Lower leg skin (tissue), 4 donors: ENCODE measurements at places on chromosomes 2 and 18.
A peak's percentile ranks its signal among the peaks of the same experiment; 100 is the strongest.

GRCh38 chr18:59231114-59231513 lies 11.2 kb downstream of the GRP start:
- DNase-seq = no peak

- DNase-seq = no peak
Measured at GRCh38 chr18:500632-501405, at the start of gene COLEC12. Gene COLEC12, minus strand, starts transcription at chr18:500701. Its CDS starts 187 bp downstream, at chr18:500514.

DNA sequence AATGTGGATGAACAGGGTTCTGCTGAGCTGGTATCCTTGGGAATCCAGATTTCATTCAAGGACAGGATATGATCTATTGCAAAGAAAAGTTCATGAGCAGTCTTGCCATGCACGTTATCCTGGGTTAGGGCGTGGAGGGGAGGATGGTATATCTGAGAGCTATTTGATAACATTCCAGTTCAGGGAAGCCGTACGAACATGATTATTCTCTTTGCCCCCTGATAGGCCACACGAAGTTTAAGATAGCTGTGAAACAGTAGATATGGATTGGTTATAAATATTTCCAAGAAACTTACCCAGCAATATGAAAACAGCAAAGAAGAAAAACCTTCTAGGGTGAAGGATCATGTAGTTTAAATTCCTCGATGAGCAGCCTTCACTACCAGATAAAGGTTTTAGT lies 171.9 kb downstream of the LTBP1 start:
- no peak for DNase-seq

- DNase-seq = no peak
Measured at GRCh38 chr2:234136461-234136860, 86.0 kb downstream of the SPP2 start.

DNA sequence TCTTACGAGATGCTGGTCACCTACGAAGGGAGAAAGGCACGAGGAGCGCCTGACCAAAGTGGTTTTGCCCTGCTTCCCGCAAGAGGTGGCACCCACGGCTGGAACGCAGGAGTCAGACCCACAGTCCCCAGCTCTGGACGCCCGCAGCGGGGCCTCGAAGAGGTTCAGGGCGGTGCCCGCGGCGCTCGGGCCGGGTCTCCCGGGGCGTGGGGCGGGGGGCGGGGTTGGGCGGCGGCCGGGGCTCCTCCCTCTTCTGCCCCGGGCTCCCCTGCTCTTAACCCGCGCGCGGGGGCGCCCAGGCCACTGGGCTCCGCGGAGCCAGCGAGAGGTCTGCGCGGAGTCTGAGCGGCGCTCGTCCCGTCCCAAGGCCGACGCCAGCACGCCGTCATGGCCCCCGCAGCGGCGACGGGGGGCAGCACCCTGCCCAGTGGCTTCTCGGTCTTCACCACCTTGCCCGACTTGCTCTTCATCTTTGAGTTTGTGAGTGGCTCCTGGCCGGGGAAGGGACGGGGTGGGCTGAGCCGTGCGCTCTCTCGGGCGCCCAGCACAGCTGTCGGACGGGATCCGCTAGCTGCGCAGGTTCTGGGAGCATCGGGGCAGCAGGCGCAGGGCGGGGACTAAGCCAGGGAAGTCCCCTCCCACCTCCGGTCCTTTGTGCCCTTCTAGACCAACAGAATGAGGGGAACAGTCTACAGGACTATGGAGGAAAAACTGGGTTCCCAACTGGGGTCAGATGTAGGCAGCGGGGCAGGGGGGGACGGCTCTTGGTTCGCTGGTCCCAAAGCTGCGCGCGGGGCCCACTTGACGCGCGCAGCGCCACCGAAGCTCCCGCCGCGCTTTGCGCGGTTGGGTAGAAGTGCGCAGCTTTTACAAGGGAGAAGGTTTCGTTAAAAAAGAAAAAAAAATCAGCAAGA lies at the start of gene MAL:
Gene MAL (plus strand): TSS at position 303 of the 914 bp plus-strand sequence. CDS start 85 bp downstream, at position 388.
- no peak for DNase-seq

DNA sequence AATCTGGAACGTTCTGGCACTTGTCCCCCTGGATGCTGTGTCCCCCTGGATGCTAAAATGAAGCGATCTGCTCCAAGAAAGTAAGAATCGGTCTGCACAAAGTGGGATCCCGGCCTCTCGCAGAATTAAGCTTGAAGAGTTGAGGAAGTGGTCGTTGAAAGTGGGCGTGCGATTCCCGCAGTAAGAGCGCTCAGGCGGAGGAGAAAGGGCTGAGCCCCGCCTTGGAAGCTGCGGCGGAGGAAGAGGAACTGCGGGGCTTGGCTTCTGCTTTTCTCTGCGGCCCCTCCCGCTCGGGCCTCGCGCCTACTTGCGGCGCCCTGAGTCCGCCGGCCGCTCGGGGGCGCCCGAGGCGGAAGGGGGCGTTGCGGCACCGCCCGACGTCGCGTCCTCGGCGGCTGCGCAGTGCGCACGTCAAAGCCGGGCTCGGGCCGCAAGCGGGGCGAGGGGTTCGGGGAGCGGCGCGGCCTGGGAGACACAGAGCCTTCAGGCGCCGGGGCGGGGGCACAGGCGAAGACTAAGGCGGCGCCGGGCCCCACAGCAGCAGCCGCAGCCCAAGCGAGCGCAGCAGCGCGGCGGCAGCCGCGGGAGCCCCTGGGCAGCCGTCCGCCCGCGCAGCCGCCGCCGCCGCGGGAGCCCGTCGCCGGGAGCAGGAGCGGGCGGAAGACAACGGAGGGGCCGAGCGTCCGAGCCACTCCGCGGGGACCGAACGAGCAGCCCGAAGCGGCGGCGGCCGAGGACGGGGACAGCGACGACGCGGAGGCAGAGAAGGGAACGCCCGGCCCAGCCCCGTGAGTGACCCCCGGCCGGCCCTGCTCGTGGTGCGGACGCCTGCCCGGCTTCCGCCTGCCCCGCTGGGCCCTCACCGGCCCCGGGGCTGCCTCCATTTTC lies at the start of gene CAB39:
Gene CAB39 (plus strand): TSS at position 400 of the 888 bp plus-strand sequence. CDS start 47,160 bp downstream, outside the sequence.
- peak; percentile 75 for DNase-seq

DNA sequence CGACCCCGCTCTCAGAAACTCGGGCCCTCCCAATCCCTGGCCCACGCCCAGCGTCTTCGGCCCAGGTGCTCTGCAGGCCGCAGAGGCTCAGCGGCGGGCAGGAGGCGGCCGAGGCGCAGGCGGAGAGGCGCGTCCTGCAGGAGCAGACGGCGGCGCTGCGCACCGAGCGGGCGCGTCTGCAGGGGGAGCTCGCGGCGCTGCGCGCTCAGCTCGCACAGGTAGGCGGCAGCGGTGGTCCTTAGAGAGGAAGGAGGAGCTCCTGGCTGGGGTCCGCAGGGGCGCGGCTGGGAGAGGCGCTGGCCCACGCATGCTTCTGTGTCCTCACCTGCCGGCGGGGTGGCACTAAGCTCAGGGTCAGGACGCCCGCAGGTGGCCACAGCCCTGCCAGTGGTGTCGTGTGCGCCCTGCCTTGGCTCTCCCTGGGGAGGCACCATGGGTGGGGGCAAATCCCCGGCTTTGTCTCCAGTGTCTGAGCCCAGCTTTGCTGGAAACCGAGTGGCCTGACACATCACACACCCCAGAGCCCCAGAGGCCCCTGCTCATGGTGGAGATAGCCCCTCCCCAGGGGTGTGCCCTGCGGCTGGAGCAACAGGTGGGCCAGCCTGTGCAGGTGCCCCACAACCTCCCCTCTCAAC lies 14.9 kb upstream of the SNED1 start:
- DNase-seq = peak; percentile 81

DNA sequence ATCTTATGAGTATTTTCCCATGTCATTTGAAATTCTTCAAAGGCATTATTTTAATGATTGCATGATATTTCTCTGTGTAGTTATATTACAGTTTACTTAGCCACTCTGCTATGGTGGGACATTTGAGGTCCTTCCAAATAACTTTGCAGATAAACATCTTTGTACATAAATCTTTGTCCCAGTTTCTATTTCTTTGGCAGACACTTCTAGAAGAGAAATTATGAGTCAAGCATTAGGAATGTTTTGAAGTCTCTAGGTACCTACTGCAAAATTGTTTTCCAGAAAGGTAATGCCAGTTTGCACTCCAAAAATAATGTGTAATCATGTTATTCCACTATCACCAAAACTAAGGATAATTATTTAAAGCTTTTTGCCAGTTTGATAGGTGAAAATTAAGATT lies 149.7 kb downstream of the EN1 start:
- no peak for DNase-seq

GRCh38 chr2:16181062-16181740 lies 240.9 kb downstream of the MYCN start:
- no peak for DNase-seq

- DNase-seq = no peak
Measured at GRCh38 chr2:29201979-29202378, 86.8 kb downstream of the CLIP4 start.

DNA sequence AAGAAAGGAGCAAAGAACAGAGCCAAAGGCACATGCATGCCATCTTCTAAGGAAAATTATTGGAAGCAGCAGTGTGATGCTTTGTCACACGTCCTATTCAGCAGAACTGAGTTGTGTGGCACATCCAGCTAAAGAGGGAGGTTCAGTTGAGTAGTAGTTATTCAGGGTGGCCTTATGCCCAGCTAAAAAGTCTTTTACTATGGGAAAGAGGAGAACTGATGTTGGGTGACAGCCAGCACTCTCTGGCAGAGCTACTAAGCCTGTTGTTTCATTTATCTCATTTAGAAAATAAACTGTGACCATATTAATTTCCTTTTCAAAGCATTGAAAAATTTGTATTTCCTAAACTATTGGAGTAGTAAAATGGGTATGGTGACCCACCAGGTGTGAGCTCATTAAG lies 18.5 kb downstream of the ITGA6 start:
- no peak for DNase-seq

- no peak for DNase-seq
Measured at GRCh38 chr2:42935692-42936671, 143.6 kb upstream of the HAAO start.

DNA sequence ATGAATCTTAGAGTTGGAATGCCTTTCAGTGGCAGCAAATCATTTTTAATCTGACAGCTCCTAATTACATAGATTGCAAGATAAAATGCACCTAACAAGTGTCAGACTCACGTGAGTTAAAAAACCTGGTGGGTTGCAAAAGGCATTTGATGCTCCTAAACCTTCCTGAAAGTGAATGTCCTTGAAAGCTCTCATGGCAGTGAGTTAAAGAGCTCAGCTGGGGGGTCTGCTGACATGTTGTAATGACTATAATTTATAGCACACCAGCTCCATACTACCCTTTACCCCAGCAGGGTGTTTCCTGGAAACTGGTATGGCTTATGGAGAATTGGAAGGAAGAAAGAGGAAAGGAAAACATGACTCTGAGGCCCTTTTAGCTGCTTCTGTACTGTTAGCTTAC lies 91.9 kb upstream of the CAVIN2 start:
- DNase-seq = no peak

GRCh38 chr2:219087361-219087760 lies 26.6 kb upstream of the IHH start:
- no peak for DNase-seq

DNA sequence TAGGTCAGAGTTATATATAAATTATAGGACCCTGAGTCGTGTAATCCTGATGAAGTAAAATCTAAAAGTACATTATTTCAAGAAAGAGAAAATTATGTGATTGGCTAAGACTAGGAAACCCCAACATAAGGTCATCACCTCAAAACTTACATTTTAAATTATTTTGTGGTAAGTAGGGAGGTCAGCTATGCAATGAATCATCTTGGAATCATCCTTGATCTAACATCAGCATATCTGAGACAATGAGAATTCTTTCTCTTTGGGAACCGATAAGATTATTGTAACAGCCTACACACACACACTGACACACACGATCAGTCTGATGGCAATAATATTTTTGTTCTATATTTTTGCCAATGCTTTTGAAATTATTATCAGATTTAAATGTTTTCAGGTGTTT lies 904.8 kb upstream of the CHAC2 start:
- no peak for DNase-seq

DNA sequence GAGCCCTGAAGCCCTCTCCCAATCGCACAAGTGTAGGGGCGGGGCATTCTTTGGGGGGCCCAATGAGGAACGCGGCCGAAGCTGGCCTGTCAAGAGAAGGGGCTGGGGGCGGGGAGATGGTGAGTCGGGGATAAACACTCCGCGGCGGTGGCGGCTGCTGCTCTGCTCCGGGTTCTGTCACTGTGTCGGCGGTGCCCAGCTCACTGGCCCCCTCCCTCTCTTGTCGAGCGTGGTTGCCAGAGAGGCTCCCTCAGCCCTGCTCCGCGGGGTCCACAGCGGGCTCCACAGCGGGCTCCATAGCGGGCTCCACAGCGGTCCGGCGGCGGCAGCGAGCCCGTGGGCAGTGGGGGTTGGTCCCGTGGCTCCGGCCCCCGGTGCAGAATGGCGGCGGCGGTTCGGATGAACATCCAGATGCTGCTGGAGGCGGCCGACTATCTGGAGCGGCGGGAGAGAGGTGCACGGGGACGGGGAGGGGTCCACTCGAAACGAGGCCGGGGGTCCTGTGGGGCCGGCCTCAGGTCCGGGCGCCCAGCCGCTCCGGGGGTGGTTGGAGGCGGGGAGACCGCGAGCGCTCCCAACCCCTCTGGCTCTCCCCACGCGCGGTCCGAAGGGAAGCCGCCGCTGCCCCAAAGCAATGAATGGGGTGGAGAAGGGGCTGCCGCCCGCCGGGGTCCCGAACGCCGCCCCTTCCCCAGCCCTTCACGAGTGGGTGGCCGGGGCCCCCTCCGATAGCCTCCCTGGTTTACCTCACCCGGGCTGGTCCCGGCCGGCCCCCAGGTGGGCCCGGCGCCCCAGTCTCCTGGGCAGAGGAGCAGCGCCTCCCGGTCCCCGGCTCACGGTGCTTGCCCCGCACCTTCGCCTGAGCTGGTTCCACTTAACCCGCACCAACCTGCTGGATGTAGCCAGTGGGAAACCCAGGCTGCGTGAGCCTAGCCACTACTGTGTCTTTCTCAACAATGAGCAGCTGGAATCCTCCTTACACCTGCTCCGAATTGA lies at the start of gene MXD1:
Gene MXD1 (plus strand): TSS at position 160 of the 996 bp plus-strand sequence. CDS start 222 bp downstream, at position 382.
- no peak for DNase-seq

- no peak for DNase-seq
Measured at GRCh38 chr18:27954226-27954625, 222.7 kb downstream of the CDH2 start.

DNA sequence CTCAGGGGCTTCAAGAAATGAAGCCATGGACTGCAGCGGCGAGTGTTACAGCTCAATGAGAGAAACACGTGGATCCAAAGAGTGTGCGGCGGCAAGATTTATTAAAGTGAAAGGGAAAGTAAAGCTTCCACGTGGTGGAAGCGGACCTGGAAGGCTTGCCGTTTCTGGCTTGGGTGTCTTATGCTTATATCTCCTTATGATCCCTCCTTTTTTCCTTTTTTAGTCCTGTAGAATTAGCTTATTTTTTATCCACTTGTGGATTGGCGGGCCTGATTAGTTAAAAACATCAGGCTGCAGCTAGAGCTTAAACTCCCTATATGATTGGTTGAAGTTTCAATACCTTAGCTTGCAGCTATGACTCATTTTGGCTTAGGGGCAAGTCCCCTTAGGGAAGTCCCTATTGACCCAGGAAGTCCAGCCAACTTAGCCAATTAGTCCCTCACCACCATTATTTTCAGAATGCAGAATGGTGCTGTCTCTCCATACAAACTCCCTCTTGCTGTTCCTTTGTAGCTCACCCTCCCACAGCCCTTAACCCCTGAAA lies 11.6 kb upstream of the HNMT start:
- no peak for DNase-seq

DNA sequence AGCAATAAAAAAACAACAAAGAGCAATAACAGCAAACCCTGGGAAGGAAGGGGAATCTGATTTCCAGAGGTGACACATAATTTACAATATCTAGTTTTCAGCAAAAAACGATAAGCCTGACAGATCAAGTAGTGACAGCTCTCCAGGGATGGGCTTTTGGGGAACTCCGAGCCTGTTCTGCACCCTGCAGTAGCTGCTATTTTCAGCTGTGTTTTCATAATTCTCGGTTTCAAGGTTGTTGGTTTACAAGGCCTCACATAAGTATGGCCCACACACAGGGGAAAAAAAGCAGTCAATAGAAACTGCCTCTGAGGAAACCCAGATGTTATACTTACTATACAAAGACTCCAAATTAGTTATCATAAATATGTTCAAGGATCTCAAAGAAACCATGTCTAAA lies 67.7 kb upstream of the CTLA4 start:
- DNase-seq = no peak
